ENCODE measurements at places on chromosomes 16 and 17.

DNA sequence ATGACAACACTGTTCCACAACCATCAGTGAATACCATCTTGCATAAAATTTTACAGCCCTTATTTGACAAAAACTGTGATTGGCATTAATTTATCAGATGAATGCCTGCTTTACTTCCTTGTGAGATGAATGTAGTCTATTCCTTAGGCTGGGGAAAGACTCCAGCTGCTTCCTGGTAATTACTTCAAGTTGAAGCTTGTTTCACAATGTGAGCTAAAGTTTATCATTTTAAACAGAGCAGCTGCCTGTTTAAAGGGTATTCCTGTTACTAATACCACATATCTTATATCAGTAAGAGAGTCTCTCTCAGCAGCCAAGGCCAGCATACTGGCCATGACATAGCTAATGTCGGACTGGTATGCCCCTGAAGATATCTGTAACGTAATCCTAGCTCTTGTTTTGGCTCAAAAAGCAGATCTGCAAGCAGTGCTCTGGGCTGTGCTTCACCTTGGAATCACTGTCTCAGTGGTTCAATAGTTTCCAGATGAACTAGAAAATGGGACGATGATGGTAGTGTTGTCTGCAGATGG lies 13.2 kb upstream of the ARL2BP start:
- DNase-seq: no peak

DNA sequence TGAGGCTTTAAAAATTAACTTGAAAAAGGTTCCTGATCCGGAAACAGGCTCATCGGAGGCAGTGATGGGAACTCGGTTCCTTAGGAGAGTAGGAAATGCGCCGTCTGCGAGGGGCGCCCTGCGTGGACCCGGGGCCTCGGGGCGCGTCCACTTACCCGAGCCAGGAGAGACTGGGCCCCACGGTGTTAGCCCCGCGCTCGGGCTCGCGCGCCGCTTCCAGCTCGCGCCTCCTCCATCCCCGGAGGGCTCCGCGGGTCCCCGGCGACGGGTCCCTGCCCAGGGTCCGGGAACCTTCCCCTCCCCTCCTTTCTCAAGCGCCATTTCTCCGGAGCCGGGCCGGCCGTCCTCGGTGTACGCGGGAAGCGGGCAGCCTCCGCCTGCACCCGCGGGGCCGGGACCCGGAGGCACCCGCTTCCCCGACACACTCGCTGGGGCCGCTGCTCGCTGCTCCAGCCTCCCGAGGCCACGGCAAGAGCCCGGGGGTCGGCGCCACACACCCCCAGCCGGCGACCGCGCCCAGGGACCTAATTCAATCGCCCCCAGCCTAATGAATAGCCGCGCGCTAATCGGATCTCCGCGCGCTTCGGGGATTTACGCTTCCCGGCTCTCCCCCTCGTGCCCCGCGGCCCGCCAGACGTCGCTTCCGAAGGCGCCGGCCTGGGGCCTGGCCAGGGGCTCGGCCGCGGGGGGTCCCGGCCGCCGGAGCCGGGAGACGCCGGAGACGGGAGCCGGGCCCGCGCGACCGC lies 2.2 kb upstream of the BAHCC1 start:
- no peak for DNase-seq

GRCh38 chr16:1890708-1891050 lies 18.7 kb upstream of the MEIOB start:
- DNase-seq: no peak

DNA sequence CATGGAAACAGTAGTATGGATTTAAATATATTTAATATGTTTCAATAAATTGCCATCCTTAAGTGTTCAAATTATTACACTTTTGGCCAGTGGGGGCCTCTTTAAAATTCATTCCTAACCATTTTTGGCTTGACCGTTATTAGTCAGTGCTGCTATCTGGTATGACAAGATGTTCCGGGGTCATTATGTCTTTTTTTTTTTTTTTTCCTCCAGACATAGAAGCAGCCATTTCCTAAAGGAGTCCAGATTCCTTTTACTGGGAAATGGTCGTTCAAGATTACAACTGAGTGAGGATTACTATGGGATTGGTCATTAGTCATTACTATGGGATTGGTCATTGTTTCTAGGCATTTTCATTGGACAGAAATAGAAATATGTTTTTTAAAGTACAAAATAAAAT lies 53.4 kb downstream of the NF1 start:
- DNase-seq: no peak

DNA sequence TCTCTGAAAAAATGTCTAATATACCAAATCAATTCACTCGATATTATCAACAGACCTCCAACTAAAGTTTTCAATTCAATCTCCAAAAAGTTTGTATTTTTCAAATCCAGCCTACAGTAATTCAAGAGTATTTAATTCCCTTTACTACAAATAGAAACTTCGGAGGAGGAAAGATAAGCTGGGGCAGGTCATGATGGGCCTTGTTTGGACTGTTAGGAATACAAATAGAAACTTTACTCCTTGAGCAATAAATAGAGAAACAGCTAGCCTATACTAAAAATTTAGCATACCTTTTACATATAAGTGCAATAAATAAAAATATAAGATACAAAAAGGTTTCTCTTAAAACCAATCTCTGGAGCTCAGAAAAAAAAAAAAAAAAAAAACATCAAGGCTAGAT lies 98.2 kb downstream of the NCOR1 start:
- no peak for DNase-seq

DNA sequence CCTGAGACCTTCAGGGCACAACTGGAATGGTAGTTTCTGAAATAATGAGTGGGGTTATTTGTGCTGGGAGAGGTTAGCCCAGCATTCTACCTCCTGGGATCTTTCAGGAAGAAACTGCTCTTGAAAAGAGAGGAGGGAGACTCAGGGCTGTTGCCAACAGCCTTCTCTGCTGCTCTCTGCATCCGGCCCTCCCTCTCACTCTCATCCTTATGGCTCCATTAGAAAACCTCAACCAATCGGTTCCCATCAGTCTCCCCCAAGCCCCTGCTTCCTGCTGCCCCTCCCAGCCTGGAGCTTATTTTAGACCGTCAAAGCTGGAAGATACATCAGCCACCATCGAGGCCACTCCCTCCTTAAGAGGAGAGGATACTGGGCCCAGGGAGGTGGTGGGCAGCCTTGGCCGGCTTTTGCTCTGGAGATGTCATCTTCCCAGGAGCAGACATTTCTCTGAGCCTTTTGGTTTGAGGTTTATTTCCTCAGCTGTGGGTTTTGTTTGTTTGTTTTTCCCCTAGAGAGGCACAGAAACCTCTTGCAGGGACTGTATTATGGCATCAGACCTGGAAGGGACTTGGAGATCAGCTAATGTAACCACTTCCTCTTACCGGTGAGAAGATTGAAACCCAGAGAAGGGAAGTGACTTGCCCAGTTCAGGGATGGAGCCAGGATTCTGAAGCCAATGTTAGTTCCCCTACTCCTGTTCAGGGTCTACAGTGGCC lies 2.7 kb downstream of the MPRIP start:
- DNase-seq: no peak

- no peak for DNase-seq
These were observed 26.2 kb downstream of the USP43 start for GRCh38 chr17:9671559-9671958.

DNA sequence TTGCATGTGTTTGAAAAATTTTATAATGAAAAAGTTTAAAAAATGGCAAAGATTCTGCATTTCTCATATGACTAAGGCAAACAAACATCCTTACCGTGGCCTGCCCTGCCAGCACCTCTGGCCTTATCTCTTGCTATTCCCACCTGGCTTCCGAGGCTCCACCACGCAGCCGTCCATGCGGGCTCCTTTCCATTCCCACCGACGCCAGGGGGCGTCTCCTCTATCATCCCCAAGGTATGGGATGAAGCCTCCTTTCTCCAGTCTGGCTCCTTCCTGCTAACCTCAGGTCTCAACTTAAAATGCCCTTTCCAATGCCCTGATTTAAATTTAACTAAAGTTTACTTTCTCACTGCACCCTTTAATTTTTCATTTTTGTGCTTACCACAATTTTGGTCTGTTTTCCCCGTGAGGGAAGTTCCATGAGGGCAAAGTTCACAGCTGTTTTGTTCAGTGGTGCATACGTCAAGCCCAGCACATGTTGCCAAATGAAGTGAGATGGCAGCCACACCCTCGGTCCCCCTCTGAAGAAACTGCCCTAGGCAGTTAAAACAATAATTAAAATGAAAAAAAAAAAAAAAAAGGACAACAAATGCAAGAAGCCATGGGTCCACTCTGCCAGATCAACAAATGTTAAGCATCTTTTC lies 13.3 kb upstream of the SDK2 start:
- DNase-seq: no peak

- DNase-seq: no peak
These were observed 52.8 kb downstream of the SDK2 start for GRCh38 chr17:73591296-73592078.
